ENCODE measurements at places on chromosomes 1 and 21. TPM values are rescaled to one million over a fixed set of nuclear protein-coding genes. Genes with fewer than 3 reads are reported as not detected.

- DNase-seq: peak; percentile 25
Observed at GRCh38 chr1:209202830-209203532, 380.5 kb upstream of the CAMK1G start.

CD101 gene
- total RNA-seq: 28.6 TPM

SLC26A9 gene
- total RNA-seq: not detected

- DNase-seq: no peak
Observed at GRCh38 chr1:181765451-181766026, 282.2 kb downstream of the CACNA1E start.

TEX38 gene
- total RNA-seq: not detected

DNA sequence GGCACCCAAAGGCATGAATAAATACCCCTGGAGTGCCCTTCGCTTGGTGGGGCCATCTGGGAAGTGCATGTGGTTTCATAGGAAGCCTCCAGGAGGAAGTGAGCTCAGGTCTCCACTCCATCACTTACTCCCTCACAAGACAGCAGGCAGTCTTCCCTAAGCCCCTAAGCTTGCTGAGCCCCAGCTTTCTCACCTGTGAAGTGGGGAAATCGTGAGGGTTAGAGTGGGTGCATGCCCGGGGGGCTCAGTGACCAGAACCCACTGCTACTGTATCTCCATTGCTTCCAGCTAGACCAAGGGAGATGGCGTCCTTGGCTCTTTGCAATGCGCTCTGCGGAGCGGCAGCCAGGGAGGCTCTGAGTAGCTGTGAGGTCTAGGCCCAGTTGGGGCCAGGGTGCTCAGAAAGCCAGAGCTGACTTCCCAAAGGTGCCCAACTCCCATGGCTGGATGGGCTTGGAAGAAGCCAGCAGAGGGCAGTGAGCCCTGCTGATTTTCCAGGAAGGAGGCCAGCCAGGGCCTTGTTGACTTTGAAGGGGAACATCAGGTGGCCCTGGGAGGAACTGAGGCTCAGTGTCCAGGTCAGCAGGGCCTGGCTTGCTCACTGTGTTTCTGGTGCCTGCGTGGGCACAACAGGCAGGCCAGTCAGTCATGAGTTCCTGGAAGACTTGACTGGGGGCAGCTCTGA, 27.3 kb downstream of the CDCP2 start:
- DNase-seq: no peak

ABCB10 gene
- total RNA-seq: 32.4 TPM

DNA sequence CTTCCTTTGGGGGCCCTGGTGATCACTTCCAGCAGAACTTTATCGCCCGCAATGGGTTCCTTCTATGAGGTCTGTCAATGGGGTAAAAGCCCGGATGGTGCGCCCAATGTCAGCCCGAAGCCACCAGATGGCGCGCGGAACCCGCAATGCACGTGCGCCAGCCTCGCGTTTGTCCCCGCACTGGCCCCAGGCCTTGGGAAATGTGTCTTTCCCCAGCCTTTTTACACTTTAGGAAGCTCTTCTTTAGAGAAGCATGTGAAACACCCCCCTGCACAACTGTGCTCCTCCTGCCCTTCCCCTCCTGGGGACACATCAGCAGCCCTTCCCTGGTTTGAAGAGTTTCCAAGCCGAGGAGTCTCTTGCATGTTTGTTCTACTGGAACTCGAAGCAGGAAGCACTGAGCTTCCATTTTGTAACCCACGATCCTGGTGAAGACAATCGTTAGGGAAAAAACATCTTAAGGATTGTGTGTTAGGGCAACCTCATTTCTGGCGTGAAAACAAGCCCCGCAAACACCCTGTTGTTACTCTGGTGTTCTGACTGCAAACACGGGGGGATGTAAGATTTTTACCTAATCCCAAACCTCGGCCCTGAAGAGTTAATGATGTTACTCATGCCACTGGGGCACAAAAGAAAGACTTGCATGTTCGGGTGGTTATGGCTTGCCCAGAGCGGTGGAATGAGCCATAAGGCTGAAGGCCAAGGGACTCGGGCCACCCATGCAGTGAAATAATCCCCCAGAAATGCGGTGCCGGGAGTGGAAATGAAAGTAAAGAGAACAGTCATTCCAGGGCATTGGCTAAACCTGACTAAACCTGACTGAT, 20.4 kb upstream of the TARBP1 start:
- DNase-seq: peak; percentile 88

A3GALT2 gene
- not detected for total RNA-seq

DNA sequence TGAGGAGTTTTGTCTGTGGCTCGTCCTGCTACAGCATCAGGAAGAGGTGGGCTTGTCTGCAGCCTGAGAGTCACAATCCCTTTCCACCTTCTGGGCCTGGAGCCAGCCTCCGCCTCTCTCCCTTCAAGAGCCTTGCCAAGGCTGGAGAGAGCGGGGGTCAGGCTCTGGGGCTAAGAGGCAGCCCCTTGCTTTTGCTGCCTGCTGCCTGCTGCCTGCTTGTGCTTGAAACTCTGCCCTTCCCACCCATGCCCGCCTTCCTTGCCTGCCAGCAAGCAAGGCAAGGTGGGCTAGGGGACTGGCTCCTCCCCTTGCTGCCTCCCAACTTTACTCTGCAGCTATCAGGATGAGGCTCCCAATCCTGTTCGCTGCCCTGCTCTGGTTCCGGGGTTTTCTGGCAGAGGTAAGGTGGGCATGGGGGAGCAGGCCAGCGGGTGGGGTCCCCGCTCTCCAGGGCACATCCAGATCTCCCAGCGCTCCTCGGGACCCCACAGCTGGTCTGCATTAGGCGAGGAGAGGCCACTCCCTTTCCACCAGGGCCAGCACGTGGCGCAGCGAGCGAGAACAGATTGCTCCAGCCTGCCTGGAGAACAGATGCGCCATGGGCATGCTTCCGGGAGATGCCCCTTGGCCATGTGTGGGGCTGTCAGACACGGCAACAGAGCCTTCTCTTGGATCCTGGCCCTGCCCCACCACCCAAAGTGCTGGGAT, 7.5 kb upstream of the PTPN7 start:
- DNase-seq: no peak

OR10J1 gene
- not detected for total RNA-seq

DNA sequence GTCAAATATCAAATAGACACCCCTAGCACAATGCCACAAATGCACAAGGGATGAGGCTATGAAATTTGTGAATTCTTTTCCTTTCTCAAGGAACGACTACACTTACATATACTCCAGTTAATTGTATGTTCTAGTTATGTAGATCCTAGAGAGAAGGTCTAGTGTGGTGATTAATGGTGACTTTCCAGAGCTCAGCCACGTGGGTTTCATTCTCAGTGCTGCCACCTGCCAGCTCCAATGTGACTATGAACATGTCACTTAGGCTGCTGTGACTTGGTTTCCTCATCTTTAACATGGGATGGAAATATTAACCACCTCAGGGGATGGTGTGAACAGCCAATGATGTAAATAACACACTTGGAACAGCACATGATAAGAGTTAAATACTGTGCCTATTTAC, 138.3 kb downstream of the APP start:
- DNase-seq: no peak

DNA sequence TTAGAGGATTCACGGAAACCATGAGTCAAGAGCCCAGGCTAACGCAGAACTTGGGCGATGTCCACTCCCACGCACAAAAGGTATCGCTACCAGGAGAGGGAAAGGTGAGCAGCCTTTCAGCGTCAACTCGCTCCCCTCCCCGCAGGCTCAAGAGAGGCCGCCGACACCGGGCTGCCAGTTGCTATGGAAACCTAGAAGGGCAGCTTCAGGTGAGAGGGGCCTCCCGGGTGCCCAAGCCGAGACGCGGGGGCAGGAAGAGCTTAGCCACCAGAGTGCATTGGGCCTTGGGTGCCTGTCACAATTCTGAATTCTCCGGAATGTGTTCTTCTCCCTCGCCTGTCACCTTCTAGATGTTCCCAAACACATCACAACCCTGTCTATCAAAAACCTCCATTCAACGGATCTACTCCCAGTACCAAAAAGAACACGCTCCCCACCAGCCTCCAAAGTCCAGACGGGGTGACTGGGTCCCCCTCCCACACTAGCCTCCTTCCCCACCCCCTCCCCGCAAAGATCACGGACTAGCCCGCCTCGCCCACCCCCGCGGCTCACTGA, 694 bp downstream of the MEAF6 start:
- peak; percentile 62 for DNase-seq

DNA sequence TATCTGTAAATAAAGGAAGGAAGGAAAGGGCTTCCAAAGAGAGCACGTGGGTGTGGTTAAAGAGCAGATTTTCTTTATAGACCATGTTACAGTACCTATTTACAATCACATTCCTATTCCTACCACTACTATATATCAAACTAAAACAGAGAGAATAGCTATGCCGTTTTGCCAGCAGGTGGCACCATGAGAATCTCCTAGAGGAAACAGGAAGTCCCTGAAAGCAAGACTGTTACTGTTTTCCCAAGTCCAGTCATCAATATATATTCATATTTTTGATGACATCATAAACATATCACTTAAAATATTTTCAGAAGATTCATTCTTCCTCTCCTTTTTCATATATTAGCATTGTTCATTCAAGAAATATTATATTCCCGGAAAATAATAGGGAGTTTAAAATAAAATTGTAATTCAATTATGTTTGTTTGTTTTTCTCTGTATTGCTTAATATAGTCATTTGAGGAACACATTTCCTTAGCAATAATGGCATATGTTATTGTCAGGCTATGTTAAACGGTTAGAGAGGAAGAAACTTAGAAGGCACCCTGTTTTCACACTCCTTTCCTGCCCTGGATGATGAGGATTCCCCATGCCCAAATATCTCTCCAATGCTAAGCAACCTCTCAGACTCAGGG, 6.6 kb downstream of the CCDC190 start:
- peak; percentile 68 for DNase-seq
